HEK293T (cell line): ENCODE measurements at places on chromosomes 3 and 15.
A peak's percentile ranks its signal among the peaks of the same experiment; 100 is the strongest.

- DNase-seq: no peak
These were observed 117.8 kb downstream of the TFDP2 start for GRCh38 chr3:142031575-142031974.

- DNase-seq: no peak
These were observed 53.0 kb upstream of the SLC6A1 start for GRCh38 chr3:10939556-10939955.

- DNase-seq: no peak
These were observed 8.6 kb upstream of the MCF2L2 start for GRCh38 chr3:183437061-183437460.

GRCh38 chr3:134937256-134938028 is 142.4 kb downstream of the EPHB1 start:
- no peak for DNase-seq

- no peak for DNase-seq
These were observed 49.3 kb downstream of the HHLA2 start for GRCh38 chr3:108345492-108346205.

- DNase-seq: peak; percentile 37
These were observed 1.3 kb downstream of the NEIL1 start for GRCh38 chr15:75348034-75348561.

DNA sequence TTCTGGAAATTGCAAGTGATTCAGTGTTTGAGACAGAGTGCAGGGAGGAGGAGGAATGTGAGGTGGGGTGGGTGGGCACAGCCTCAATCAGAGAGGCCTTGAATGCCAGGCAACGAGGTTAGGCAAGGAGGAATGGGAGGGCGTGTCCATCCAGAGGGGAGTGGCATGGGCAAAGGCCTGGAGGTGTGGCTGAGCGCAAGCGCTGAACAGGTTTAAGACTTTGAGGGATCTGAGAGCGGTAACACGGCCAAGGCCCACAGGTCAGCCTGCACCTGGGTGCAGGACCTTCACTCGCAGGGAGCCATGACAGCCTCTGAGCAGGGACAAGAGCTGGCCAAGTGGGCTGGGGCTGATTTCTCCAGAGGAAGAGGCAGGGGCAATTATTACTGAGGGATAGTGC is 125.9 kb downstream of the TPRA1 start:
- no peak for DNase-seq

- DNase-seq: no peak
These were observed 302.2 kb upstream of the CTDSPL start for GRCh38 chr3:37559461-37559860.

- DNase-seq: no peak
These were observed 216.3 kb downstream of the STAG1 start for GRCh38 chr3:136535906-136536305.

DNA sequence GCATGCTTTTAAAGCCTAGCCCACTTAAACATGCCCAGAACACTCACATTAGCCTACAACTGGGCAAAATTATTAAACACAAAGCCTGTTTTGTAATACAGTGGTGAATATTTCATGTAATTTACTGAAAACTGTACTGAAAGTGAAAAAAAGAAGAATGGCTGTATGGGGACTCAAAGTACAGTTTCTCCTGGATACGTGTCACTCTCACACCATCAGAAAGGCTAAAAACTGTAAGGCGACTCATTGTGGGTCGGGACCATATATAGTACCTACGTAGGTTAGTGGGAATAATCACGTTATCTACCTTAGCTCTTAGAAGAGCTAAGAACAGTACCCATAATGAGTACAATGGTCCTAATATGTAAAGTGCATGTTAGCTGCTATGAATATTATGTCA is 80.2 kb upstream of the SPATA12 start:
- DNase-seq: no peak
